NCI-H187 (cell line): ENCODE measurements at places on chromosomes 11 and 22.

GRCh38 chr11:33869481-33870422 is 22.1 kb downstream of the LMO2 start:
- no peak for DNase-seq

DNA sequence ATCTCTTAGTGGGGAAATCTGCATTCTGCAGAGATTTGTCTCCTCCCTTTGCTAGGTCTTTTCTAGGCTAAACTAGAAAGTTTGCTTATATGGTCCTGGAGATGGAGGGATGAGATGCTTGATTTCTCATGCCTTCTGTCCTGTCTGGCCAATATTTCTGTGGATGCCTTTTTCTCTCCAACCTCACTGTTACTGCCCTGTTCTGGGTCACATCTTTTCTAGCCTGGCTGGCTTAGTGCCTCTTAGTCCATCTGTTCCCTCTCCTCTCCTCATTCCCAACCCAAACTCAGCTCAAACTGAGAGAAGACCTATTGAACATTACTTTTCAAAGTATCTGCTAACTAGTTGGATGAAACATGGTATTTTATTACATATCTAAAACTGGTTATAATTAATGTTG is 62.0 kb downstream of the RRM1 start:
- DNase-seq: no peak

DNA sequence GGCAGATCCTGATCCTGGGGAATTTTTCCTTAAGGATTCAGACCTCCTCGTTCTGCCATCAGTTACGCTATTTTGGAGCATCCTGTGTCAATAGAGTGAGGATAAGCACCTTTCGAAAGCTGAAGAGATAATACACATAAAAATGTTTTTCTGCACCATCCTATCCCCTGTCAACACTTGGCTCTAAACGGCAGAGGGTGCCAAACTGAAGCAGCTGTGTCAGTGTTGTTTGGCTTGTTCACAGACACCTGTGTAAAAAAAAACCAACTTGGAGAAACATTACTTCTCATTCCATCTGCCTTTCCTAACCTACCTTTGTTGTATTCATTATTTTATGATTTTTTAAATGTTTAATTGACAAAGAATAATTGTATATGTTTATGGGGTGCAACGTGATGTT is 417.0 kb upstream of the DDI1 start:
- DNase-seq: peak; percentile 19

DNA sequence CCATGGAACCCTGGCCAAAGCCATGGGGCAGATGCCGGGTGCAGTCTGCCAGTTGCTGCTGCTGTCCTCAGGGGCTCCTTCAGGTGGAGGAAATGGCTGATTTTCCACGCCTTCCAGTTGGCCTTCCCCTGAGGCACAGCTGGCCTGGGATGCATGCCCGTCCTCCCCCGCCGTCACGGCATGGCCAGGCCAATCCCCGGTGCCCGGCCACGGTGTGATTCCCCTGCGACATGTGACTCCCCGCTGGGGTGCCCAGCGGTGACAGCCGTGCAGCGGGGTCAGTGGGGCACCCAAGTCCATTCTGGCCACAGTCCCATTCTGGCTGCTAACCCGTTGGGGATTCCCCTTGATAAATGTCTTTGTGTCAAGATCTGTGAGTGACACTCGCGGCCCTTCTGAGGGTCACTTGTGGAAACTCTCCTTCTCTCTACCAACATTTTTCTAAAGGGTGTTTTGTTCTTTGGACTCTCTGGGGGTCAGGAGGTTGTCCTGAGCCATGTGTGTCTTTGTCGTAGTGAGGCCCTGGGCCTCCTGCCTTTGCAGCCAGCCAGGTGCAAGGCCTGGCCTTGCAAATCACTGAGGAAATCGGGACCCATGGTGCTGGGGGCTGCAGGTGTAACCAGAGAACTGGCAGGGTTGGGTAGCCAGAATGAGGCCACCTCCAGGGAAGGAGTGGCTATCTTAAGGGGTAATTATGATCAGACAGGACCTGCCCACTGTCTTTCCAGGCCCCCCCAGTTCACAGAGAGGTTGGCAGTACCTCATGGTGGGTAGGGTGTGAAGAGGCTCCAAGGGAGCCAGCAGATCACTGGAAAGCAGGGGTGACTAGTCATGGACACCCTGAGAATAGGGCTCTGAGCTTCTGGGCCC is 37.1 kb downstream of the KCNQ1OT1 start:
- DNase-seq: no peak

DNA sequence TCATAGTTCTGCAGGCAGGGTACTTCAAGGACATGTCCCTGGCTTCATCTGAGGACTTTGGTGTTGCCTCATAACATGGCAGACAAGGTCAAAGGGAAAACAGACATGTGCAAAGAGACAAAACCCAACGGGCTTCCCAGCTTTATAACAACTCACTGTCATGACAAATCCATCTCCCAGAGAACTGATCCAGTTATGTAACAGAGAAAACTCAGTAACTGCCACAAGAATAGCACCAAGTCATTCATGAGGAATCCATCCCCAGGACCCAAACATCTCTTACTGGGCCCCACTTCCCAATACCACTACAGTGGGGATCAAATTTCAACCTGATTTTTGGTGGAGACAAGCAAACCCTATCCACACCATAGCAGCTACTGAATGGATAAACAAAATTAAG is 13.0 kb downstream of the OR52N4 start:
- DNase-seq: no peak

GRCh38 chr22:29396126-29396525 is 7.8 kb upstream of the AP1B1 start:
- no peak for DNase-seq

GRCh38 chr11:96023275-96023674 is 99.4 kb upstream of the MTMR2 start:
- DNase-seq: no peak

- DNase-seq: no peak
Observed at GRCh38 chr11:13302420-13302958, 24.9 kb downstream of the BMAL1 start.

DNA sequence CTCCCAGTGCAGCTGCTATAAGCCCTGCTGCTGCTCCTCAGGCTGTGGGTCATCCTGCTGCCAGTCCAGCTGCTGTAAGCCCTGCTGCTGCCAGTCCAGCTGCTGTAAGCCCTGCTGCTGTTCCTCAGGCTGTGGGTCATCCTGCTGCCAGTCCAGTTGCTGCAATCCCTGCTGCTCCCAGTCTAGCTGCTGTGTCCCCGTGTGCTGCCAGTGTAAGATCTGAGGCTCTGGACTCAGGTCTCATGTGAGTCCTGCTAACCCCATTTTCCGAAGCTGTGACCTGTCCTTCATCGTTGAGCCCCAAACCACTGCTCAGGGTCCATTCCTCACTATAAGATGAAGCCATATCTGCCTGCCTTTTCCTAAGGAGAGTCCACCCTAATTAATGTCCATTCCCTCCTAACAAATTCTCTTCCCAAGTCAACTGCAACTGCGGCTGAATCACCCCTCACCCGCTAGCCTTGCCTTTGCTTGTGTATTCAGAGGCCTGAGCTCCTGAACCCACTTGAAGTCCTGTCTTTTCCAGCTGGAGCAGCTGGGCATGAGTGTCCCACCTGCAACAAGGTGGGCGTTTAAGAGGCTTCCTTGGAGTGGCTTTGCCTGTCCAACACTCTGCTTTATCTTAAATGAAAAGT is 626 bp downstream of the KRTAP5-7 start:
- no peak for DNase-seq

DNA sequence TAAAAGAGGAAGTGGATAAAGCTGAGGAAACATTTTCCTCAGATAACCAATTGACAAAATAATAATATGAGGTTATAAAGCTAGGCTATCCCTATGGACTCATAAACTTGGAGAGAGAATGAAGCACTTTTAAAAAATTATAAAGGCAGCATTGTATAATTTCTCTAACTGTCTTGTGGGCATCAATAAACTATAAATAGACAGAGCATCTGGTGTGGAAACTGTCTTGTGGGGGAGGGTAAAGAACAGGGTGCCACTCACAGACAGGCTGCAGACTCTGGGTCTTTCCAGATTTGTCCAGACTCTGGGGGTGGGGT is 333.5 kb downstream of the BUD13 start:
- no peak for DNase-seq

GRCh38 chr22:32501836-32502752 is 27.5 kb downstream of the FBXO7 start:
- no peak for DNase-seq

- no peak for DNase-seq
Observed at GRCh38 chr11:15204711-15205110, 90.0 kb downstream of the INSC start.

GRCh38 chr11:111452146-111452545 is 60.0 kb downstream of the BTG4 start:
- no peak for DNase-seq

- no peak for DNase-seq
Observed at GRCh38 chr22:26939466-26939865, 282.1 kb downstream of the MIAT start.

- DNase-seq: no peak
Observed at GRCh38 chr11:87491381-87491780, 453.6 kb downstream of the TMEM135 start.

- no peak for DNase-seq
Observed at GRCh38 chr11:47998345-47998732, 18.0 kb downstream of the PTPRJ start.

- DNase-seq: no peak
Observed at GRCh38 chr22:41499624-41500280, 30.8 kb downstream of the ACO2 start.

- no peak for DNase-seq
Observed at GRCh38 chr11:111502611-111503010, 9.6 kb downstream of the BTG4 start.

DNA sequence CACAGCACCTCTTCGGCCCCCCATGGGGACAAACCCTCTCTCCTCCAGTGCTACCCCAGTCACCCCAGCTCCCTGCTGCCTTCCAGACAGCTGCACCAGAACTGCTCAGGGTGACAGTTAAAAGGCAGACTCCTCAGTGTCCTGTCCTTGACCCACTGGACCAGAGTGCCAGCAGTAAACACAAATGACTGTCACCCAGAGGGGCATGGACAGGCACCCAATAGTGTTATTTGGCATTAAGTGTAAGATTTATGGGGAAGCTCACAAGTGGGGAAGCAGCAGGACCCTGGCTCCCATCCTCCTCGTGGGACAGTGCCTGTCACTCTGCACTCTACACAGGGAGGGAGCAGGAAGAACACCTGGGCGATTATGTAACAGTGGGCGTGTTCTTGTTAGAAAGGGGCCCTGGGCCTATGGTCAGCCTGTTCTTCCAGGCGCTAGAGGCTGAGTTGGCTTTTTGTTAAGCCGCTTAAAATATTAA is 5.0 kb downstream of the RPS19BP1 start:
- DNase-seq: no peak
